ENCODE measurements at places on chromosomes 2 and 18.

GRCh38 chr2:113709022-113709421 is 47.4 kb downstream of the SLC35F5 start:
- no peak for DNase-seq

DNA sequence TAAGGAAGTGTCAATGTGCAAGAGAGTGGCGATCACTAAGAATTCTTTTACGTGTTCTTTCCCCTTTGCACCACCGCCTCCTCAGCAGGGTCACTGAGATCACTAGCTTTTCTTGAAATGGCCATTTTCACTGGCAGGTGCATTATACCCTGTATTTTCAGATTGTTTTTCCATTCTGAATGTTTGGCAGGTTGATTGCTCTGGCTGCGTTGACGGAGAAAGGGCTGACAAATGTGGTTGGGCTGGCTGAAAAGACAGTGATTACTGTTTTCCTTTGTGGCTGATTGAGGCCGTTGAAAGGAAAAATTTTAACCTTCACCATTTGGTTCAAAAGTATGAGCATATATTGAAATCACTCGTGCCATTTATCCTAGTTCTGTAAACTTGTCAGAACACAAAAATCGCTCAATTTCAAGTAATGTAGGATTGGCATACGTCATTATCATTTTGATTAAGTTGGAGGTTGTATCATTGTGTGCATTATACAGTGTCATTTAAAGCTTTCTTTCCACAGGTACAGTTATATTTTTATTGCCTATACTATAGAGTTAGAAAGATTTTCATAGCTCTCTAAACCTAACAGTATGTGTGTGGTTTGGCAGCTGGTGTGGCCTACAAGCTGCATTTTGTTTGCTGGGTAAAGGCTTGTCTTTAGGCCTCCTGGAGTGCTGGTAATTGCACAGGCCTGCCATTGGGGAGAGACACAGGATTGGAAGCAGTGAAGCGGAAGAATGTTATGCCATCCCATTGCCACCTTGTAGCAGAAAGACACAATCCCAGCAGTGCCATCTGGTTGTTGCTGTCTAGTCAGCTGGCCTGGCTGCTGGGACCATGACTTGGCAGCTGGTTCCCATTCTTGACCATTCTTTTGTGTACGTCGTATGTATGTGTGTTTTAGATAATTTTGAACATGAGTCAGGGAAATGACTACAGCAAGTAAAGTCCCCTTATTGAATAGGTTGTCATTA is 36.7 kb downstream of the DYNC1I2 start:
- no peak for DNase-seq

- peak; percentile 20 for DNase-seq
These were observed 2.1 kb downstream of the POMC start for GRCh38 chr2:25165992-25166875.

DNA sequence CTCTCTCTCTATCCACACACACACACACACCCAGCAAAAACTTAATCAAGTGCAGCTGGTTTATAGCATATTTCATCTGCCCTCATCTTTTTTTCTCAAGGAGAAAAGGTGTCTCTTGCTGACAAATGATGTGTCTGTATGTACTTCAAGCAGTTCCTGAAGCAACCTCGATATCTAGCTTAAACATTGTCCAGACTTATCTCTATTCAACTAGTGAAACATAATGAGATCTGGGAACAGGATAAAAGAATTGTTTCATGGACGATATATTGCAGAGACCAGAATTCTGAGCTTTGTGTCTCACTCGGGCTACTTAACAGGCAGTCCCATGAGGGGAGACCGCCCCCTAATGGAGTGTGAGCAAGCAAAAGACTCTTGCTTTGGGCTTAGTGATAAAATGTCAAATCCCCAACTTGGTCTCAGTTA is 929.2 kb upstream of the SOX11 start:
- DNase-seq = no peak

GRCh38 chr2:27566628-27567027 is 16.2 kb upstream of the ZNF512 start:
- no peak for DNase-seq

DNA sequence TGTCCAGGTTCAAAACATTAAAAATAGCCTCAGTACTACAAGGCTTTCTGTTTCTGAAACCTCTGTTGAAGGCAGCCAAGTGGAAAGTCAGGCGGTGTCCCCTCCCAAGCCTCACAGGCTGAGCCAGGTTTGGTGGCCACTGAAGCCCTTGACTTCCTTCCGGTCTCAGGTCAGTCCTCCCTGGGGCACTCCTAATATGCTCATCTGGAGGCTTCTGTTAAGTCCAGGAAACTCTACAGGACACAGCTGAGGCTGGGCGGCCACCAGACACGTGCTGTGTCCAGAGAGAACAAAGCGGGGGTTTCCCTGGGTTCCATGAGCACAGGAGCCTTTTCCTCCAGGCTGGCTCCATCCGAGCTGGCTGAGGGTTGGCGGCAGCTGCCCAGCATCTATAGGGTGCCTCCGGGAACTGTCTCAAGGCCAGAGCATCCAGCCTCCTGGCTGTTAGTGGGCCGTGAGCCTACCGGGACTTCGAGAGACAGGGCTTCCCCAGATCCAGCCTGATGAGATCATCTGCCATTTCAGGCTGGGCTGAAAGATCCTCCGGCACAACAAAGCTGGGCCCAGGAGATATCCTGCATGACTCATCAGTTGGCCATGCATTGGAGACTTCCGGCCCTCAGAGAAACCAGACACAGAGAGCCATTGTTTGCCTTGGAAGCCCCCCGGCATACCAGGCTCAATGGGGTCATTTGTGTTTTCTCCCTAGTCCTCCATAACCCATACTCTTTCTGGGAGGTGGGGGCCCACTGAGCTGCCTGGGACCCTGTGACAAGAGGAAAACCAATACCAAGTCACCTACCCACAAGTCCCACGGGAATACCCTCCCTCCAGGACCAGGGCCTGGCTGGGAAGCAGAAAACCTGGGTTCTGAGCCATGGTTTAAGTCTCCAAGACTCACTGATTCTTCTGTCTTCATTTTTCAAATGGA is 71.7 kb downstream of the HS1BP3 start:
- DNase-seq = no peak

GRCh38 chr18:73895701-73896100 is 251.9 kb downstream of the FBXO15 start:
- no peak for DNase-seq

- DNase-seq = no peak
These were observed 52.7 kb downstream of the KIF1A start for GRCh38 chr2:240767341-240767740.

- DNase-seq = no peak
These were observed 186.6 kb downstream of the PID1 start for GRCh38 chr2:229084447-229084846.

DNA sequence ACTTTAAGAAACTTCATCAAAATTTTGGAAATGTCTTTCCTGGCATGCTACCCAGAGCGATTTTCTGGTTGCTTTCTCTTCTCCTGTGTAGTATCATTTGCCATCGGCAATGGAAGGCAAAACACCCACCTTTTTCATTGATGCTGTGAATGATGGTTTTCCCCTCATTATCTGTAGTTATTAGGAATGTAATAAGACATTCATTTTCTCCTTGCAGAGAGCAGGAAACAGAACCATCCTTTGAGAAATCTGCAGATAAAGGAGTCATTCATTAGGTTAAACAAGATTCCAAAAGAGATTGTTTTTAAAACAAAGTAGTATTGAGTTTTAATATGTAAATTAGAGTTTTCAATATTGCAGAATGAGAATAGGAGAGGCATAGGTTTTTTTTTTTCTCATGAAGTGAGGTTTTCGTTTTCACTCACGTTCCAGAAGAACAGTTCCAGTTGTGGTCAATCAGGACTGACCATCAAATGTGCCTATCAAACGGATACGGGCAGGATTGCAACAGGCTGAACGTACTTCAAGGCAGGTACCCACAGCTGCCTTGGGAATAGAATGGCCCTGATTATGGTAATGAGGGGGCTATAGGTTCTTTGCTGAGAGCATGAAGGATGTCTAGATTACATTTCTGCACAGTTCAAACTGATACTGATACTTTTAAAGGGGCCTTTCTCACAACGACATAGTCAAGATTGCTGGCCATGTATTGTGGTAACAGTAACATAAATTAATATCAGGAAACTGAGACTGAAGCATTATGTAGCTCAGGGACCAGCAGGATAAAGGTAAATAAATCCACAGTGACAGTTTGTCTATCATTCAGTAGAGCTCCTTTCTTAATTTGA is 49.8 kb upstream of the PLA2R1 start:
- no peak for DNase-seq

GRCh38 chr2:68889500-68889899 is 18.3 kb upstream of the BMP10 start:
- no peak for DNase-seq

GRCh38 chr2:67694445-67694844 is 297.3 kb downstream of the ETAA1 start:
- no peak for DNase-seq

DNA sequence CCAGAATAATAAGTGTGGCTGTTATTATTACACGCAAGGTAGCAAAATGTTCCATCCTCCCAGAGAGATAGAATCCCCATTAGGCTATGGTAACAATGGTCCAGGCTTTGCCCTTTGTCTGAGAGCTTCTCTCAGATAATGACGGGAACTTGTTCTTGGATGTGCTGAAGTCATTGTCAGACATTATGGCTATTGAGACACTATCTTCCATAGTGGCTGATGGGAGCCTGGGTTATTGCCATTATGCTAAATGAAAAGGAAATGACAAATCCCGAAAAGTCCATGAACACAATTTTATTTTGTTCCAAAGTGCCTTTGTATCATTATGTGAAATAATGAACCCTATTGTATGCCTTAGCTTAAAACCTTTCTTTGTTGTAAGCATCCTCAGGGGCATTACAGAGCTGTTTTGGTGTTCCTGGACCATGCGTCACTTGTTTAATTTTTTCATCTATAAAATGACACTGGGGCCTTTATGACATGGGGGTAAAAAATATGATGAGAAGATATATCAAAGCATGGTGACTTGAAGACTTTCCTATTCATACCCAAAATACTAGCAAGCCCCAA is 218.5 kb downstream of the KCNS3 start:
- DNase-seq = no peak

DNA sequence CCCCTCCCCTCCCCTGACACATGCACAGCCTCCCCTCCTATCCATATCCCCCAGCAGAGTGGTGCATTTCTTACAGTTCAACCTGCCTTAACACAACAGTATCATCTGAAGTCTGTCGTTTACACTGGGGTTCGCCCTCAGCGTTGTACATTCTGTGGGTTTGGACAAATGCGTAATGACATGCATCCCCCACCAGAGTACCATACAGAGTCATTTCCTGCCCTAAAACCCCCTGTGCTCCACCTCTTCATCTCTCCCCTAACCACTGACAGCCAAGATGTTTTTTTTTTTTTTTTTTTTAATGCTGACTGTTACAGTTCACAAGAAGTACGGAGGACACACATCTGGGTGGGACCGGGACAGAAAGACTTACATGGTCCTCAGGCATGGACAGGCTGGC is 22.6 kb downstream of the POMC start:
- no peak for DNase-seq

GRCh38 chr2:224219781-224220180 is 180.7 kb upstream of the SERPINE2 start:
- DNase-seq = no peak

DNA sequence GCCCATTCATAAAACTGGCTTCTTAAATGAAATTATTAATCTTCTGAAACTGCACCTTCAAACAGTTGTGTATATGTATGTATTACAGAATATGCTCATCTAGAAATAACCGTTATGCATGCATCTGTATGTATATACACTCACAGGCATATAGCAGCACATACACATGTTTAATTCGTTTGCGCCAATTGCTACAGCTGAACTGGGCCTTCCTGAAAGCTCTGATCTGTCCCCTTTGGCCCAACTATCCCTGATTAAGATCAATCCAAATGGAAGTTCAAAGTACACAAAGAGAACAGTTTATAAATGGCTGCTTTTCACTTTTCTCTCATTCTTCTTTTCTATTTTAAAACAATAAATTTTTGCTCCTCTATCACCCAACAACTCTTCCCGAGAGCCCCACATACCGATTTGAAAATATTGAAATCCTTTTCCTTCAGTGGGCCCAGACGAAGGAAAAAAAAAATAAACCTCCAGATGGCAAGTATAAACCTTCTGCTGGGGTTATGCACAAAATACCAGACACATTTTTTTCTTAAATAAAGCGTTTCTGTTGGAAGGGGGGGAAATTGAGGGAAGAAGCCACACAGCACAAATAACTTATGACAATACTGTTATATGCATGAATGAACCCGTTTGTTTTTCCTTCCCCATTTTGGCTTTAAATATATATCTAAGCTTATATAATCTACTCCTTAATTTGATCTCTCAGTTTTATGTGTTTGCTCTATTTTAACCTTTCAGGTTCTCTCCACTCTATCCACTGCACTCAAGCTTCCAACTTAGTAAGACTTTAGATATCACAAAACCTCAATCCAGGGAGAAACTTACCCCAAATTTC is 267.3 kb downstream of the TCF4 start:
- no peak for DNase-seq

GRCh38 chr2:36616947-36617346 is 19.0 kb upstream of the FEZ2 start:
- DNase-seq = no peak

GRCh38 chr2:236853585-236854051 is 232.1 kb upstream of the COPS8 start:
- DNase-seq = no peak

- DNase-seq = no peak
These were observed 1.3 kb downstream of the CALCRL start for GRCh38 chr2:187446711-187447110.

DNA sequence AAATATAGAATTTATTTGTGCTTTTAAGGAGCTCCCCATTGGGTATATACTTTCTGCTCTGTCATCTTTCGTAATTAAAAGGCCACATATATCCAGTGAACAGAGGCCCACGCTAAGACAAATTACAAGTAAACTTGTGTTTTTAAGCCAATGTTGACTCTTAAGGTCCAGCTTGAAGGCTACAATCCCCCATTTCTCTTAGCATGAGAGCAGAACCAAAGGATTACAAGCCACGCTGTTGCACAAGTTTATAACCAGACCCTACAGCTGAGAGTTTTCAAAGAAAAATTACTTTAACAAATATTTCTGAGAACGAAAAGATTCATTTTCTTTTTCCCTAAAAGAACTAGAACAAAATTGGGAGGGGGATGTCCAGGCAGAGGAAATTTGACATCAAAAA is 471.0 kb downstream of the TXNL1 start:
- no peak for DNase-seq

DNA sequence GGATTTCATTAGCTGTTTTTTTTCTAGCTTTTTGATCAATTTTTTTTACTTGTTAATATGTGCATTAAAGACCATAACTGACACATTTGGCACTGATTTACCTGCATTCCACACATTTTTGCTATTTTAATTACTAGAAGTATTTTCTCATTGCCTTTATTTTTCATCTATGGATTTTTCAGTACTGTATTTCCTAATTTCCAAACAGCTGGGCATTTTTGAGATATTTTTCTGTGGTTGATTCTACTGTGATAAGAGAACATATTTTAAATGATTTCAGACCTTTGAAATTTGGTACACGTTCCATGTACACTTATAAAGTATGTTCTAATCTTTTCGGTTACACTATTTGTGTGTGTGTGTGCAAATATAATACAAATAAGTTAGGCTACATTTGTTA is 135.3 kb downstream of the PARD3B start:
- DNase-seq = no peak

GRCh38 chr2:239002954-239003623 is 155.2 kb downstream of the TWIST2 start:
- no peak for DNase-seq

- DNase-seq = no peak
These were observed 29.7 kb downstream of the XDH start for GRCh38 chr2:31384771-31385276.

GRCh38 chr2:135299658-135300244 is 231.3 kb downstream of the ZRANB3 start:
- no peak for DNase-seq
